Osteocyte (in vitro differentiated cells): ENCODE measurements at places on chromosomes 2 and 18. TPM values are rescaled to one million over a fixed set of nuclear protein-coding genes. Genes with fewer than 3 reads are reported as not detected.

- H3K36me3 ChIP-seq, result no peaks in the 10 kb centered on the region
- H3K27ac ChIP-seq, result no peak overlapping the region
- H3K4me3 ChIP-seq, result no peak overlapping the region
- DNase-seq, result no peak
- peaks cover 15% of the 10 kb centered on the region for H3K4me1 ChIP-seq
- no peaks in the 10 kb centered on the region for H3K27me3 ChIP-seq
These were observed 71.0 kb downstream of the STPG4 start for GRCh38 chr2:47083886-47084687.

- no peak within 1 kb of the TSS for H3K27ac ChIP-seq
- H3K36me3 ChIP-seq, result no peaks in the 10 kb centered on the region
- H3K4me3 ChIP-seq, result peak within 1 kb of the TSS; percentile 59
- H3K27me3 ChIP-seq, result peaks cover 81% of the 10 kb centered on the region
- H3K4me1 ChIP-seq, result peaks cover 5% of the 10 kb centered on the region
These were observed at the start of gene ACADL for GRCh38 chr2:210224941-210225672. Gene ACADL, minus strand, starts transcription at chr2:210225447. Its CDS starts 184 bp downstream, at chr2:210225263.

DNA sequence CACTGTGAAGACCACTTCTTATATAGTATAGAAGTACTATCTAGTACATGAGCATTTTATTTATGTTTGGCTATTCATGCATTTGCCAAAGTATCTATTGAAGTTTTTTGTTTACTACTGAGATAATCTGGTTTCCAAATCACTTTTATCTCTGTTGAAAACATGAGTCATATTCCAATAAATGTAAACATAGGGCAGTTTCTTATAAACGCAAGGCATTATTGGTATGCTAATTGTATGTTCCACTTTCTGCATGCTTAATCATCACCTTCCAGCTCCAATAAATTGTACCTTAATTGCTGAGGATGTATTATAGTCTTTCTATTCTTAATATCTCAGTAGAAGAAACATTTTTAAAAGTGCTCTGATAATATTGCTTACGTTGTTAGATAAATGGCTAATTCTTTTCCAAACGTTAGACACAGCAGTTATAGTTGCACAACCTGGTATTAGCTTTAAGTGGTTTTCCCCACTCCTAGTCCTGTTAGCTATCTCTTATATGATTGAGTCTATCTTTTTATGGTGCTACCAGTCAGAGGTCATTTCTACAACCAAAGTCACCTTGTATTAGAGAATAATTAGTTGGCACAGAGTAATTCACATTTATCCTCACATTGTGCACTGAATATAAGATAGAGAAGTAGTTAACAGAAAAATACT, 17.2 kb downstream of the ITGA4 start:
- no peak overlapping the region for H3K27ac ChIP-seq
- no peak for DNase-seq
- H3K36me3 ChIP-seq, result no peaks in the 10 kb centered on the region

DNA sequence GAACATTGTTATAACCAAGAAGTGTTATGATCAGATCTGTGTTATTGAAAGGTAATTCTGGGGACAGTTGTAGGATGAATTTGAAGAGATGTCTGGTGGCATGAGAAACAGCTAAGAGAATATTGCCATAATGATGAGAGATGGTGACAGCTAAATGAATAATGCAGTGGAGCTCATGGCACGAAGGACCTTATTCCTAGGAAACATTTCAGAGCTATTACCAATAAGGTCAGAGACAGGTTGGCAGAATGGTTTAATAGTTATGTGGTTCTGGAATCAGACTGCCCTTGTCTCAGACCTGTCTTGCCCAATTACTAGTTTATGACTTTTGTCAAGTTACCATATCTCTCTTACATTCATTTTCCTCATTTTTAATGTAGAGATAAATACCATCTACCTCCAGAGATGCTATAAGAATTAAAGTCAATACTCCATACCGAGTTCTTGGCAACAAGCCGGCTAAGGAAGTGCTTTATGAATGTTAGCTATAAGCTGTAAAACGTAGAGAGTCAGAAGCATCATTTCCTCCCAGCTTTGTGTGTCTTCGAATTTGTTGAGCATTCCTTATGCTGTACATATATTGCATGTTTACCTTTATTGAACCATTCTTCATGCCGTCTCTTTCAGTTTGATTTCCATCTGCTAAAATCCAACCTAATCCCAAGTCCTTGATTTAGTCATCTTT, 73.6 kb upstream of the COL5A2 start:
- H3K4me1 ChIP-seq, result peaks cover 34% of the 10 kb centered on the region
- no peak for DNase-seq
- no peak overlapping the region for H3K4me3 ChIP-seq
- H3K36me3 ChIP-seq, result no peaks in the 10 kb centered on the region
- no peak overlapping the region for H3K27ac ChIP-seq

DNA sequence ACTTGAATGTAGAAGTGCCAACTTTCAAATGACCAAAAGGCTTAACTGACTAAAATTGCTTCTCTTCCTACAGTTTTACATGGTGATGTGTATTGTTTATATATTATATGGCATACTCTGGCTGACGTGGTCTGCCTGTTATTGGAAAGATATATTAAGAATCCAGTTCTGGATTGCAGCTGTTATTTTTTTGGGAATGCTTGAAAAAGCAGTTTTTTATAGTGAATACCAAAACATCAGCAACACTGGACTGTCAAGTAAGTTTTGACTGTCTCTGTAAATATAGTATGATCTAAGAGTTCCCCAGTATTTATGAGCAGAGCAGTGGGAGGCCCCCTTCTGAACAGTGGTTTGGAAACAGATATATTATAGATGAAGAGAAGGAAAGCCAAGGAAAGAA, 26.2 kb downstream of the TMEM87B start:
- no peak overlapping the region for H3K27ac ChIP-seq
- peaks cover 62% of the 10 kb centered on the region for H3K36me3 ChIP-seq
- H3K4me3 ChIP-seq, result no peak overlapping the region
- no peak for DNase-seq

DNA sequence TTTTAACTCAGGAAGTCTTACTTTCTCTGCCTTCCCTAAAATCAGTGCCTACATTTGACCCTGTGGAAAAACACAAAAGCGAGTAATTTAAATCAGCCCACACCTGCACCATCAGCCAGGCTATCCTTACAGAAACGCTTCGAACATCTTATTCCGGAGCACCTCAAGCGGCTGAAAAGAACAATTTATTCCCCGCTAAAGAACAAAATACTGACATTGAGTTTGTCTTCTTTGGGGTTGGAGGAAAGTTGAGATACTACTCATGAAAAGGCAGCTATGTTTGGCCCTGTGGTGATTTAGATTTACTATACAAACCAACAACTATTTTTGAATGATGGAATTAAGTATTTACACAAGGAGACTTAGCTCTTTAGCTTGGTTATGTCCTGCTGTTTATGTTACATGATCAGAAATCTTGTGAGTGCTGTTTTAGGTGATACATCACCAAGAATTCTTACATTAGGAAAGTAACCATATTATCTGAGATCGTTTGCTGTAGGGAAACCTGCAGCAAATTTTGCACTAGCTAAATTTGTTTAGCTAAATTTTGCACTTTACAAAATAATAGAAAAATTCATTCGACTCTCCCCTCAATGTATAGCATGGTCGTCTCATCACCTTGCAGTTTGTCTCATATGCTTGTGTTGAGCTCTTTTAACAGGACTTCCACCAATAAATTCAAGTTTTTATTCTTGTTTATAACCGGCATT, 158.8 kb upstream of the SIX2 start:
- H3K4me3 ChIP-seq, result peak overlapping the region; percentile 84
- H3K27ac ChIP-seq, result peak overlapping the region; percentile 87
- peaks cover 40% of the 10 kb centered on the region for H3K4me1 ChIP-seq
- peaks cover 4% of the 10 kb centered on the region for H3K27me3 ChIP-seq
- H3K36me3 ChIP-seq, result no peaks in the 10 kb centered on the region

- no peak overlapping the region for H3K27ac ChIP-seq
- H3K36me3 ChIP-seq, result no peaks in the 10 kb centered on the region
- peaks cover 2% of the 10 kb centered on the region for H3K27me3 ChIP-seq
- H3K4me1 ChIP-seq, result peaks cover 10% of the 10 kb centered on the region
- H3K4me3 ChIP-seq, result no peak overlapping the region
These were observed 113.4 kb downstream of the ZBTB7C start for GRCh38 chr18:48295586-48296311.

Gene FHL2
- 76.8 and 78.7 TPM in 2 replicates for total RNA-seq
